ENCODE measurements at places on chromosomes 7 and 10.

- DNase-seq = no peak
Measured at GRCh38 chr7:130959743-130960207, 225.8 kb upstream of the KLF14 start.

DNA sequence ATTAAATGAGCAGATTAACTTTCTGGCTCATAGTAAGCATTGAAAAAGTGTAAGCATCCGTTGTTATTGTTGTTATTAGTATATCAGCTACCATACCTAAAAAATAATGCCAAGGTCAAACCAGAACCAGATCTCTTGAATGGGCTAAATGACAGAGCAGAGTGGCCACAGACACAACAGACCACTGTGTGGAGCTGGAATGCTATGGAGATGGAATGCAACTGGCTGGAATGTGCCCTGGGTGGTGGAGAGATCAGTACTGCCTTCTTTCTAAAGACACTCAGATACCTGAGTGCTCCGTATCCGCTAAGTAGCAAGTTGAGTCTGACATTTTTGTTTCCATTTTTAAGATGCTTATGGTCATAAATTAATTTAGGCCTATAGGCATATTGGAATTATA lies 20.5 kb upstream of the DNAJB12 start:
- DNase-seq = no peak

GRCh38 chr10:112791447-112791846 lies 158.6 kb upstream of the TCF7L2 start:
- DNase-seq = no peak

DNA sequence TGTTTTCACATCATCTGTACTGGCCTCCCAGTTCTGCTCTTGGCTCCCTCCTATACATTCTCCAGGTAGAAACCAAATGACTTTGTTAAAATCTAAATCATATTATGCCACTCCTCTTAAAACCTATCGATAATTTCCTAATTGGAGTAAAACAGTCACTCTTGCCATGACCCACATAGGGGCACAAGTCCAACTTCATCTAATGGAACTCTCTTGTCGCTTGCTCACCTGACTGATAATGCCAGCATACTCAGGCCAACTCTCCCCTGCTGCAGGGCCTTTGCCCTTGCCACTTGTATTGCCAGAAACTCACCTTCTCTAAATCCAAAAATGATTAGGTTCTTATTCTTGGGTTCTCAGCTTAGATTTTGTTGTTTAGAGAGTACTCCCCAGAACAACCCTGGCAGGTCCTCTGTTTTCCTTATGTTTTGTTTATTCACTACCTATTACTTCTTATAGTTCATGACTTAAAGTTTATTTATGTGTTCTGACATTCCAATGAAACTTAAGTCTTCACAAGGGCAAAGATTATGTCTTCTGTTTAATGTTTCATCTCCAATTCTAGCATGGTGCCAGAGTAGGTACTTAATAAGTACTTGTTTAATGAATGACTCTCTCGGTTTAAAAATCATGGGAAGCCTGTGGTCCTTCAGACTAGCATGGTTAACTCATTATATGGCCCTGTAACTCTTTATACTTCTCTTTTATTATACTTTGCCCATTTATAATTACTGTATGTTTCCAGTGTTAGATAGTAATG lies 345.9 kb upstream of the SMIM30 start:
- no peak for DNase-seq
